Activated T-helper 9 cell treated with anti-CD3 and anti-CD28 coated beads, Interleukin-2, amount 50 U/mL, for 16 hours (primary cell): ENCODE measurements at places on chromosomes 7 and 10.

DNA sequence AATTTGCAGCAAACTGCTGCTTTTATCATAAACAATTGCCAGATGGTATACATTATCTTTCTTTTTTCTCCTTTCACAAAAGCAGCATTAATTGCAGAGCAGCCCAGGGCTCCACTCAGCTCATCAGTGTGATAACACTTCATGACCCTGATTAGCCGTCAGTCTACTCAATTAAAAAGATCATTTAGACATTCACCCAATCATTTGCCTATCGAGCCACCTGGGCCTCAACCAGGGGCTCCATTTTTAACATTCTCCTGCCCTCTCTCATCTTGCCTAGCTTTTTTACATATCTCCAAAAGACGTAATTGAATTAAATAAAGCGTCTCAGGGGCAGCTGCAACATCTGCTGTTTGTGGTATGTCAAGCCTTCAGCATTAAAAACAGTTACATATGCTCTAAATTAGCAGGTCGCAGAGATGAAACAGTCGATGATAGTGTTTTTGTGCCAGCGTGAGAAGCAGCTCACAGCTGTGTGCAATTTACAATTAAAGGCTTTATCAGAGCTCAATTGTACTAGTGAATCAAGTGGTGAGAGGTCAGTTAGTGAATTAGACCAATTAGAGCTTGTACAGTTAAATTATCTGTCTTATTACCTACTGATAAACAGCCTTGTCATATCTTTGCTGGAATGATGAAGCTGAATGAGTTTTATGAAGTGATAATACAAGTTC lies 522.5 kb downstream of the ETV1 start:
- DNase-seq: no peak

DNA sequence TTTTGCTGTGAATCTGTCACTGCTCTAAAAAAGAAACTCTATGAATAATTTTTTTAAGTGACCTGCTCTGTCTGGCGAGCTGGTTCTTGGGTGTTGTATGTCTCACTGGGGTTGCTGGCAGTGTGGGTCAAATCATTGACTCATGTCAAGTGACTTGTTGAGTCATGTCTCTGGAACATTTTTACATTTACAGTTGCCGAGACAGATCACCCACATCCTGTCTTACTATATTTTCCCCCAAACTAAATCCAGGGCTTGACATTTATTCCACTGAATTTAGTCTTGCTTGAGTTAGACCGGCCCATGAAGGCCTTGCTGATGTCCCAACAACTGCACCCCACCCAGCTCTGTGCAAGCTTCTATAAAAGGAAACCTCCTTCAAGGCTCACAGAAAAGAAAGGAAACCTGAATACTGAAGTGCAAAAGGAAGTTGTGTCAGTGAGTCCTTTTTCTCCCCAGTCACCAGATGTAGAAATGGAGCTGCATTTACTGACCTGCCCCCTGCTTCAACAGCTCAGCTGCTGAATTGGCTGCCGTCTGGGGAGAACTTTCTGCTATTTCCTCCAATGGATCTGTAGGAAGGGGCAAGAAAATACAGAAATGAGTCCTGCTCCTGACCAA lies 290.3 kb downstream of the TNS3 start:
- DNase-seq: no peak

DNA sequence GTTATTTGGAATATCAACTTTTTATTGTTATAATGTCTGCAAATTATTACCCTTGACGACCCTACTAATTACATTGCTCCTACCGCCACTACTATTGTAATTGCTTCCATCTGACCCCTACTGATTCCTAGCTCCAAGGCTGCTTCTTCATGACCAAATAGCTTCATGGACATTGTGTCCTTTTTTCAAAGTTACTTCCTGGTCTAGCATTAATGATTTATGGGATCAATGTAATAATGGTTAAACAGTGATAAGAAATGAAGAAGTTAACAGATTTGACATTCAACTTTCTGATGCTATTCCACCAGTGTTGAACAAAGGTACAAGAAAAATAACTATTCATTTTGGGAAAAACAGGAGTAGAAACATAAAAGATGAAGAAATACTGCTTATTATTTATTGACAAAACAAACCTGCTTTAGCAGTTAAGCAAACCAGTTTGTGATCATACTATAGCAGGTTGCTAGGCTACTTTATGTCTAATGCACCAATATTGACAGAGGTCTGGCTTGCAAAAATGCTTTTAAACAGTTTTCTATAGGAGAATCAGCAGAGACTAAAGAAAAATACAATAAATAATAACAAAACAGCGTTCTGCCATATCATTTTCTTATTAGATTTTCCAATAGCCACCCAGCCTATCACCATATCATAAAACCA lies 125.8 kb downstream of the PCLO start:
- DNase-seq: no peak

GRCh38 chr7:77908664-77909063 lies 110.1 kb downstream of the PHTF2 start:
- no peak for DNase-seq

DNA sequence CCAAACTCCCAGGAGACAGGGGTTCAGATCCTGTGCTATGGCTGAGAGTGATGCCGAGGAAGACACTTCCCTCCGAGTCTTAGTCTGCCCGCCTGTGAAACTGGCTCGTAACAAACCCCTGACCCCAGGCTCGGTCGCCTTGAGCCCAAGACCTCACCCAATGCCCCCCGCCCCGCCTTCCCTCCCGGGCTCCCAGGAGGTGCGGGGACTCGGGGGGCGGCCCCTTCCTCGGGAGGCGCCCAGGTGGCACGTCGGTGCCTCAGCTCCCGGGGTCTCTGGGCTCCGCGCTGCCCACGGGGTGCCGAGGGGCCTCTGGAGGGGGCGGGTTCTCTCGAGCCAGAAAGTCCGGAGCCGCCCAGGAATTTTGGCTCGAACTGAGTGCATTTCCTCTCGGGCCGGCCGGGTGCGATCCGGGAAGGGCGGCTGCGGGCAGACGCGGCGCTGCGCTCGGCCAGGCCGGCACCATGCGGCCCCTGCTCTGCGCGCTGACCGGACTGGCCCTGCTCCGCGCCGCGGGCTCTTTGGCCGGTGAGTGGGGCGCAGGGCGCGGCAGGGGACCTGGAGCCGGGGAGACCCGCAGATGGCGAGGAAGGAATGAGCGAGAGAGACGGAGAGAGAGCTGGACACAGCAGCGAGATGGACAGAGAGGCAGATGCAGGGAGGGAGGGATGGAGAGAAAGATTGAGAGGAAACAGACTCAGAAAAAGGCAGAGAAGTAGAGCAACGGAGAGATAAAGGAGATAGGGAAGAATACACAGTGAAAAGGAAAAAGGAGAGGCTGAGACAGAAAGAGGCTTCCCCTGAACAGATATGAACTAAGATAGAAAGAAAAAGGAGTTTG lies at the start of gene PLAC9:
Gene PLAC9, plus strand, starts transcription at position 432 of the 841 bp plus-strand sequence. Its CDS starts 33 bp downstream, at position 465.
- DNase-seq: no peak

GRCh38 chr7:109020251-109020650 lies 450.6 kb downstream of the DNAJB9 start:
- DNase-seq: no peak
